Activated CD4-positive, alpha-beta T cell treated with anti-CD3 and anti-CD28 coated beads, Interleukin-2, amount 10 ng/mL, durations not matched to agents 7 days and 5 days (primary cell): ENCODE measurements at places on chromosomes 16 and 17.

GRCh38 chr17:64107500-64108236 is 22.3 kb downstream of the ERN1 start:
- no peak for DNase-seq

DNA sequence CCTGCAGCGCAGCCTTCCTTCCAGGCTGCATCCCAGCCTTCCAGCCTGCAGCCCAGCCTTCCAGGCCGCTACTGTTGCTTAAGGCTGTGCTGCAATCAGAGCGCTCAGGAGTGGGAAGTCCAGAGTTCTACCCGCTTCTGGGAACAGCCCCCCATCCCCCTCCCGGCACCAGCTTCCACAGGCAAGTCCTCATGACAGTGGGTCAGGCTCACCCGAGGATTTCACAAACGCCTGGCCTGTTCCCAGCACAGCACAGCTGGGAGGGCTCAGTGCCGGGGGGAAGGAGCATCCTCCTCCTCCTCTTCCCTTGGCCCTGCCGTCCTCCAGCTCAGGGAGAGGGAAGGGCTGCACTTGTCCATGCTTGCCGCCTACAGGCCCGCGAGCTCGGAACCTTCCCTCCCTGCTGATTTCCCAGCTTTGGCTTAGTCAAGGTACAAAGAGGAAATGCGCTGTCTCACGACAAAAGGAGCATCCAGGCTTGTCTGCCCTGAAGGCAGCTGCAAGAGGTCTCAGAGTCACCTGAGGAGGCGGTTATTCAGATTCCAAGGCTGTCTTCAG is 8.3 kb downstream of the SOCS3 start:
- no peak for DNase-seq

DNA sequence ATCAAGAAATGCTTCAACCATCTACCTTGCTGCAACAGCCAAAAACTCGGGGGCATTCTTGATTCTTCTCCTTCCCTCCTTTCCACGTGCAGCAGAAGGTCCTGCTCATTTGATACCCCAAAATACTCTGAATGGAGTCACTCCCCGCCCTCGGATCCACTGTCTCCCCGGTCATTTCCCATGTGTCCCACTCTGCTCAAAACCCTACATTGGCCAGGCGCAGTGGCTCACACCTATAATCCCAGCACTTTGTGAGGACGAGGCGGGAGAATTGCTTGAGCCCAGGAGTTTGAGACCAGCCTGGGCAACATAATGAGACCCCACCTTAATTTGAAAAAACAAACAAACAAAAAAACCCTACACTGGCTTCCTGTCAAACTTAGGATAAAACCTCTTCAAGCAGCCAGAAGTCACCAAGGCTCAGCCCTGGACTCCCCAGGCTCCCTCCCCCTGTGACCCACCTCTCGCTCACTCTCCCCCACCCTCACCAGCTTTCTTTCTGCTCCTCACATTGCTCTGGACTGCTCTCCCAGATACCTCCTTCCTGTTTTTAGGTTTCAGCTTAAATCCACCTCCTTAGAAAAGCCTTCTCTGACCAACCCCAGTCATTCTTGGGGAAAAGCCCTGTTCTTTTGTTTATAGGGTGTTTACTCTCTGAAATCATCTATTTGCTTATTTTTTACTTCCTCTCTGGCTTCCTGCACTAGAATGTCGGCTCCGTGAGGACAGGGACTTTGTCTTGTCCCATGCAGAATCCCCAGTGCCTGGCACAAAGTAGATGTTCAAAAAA is 2.8 kb downstream of the SLC13A2 start:
- no peak for DNase-seq

DNA sequence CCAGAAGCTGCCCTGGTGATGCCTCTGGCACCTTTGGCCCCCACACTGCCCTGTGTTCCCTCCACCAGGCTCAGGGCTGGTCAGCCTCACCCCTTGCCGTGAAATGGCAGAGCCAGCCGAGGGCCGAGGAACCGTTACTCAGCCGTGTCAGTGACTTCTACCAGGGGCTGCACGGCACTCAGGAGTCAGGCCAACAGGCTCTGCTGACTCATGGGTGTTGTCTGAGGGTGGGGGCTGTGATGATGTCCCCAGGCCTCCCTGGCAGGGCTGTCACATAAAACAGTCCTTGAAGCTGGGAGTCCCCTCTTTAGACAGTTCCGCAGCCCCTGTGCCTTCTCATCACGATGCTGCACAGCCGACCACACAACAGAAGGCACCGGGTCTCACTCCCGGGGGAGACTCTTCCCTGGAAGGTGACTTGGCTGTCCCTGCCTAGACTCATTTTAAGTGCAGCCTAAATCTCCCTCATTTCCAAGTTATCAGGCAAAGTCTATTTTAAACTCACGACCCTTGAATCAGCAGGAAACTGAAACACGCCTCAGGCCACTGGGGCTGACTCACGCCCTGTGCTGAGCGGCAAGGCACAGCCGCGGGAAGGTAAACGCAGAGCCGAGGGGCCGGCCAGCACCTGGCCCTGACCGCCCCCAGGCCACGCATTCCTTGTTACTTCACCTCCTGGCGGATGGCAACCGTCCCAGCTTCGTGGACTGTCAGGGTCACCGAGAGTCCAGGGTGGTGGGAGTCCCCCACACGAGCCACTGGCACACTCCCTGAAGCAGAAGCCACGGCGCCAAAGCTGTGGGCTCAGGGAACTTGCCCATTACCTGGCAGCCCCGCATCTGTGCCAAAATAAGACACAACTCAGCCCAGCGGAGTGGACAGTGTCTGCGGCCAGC is 102.6 kb downstream of the ZNF778 start:
- DNase-seq: no peak

GRCh38 chr17:16938496-16939207 is 33.3 kb downstream of the TNFRSF13B start:
- DNase-seq: no peak

DNA sequence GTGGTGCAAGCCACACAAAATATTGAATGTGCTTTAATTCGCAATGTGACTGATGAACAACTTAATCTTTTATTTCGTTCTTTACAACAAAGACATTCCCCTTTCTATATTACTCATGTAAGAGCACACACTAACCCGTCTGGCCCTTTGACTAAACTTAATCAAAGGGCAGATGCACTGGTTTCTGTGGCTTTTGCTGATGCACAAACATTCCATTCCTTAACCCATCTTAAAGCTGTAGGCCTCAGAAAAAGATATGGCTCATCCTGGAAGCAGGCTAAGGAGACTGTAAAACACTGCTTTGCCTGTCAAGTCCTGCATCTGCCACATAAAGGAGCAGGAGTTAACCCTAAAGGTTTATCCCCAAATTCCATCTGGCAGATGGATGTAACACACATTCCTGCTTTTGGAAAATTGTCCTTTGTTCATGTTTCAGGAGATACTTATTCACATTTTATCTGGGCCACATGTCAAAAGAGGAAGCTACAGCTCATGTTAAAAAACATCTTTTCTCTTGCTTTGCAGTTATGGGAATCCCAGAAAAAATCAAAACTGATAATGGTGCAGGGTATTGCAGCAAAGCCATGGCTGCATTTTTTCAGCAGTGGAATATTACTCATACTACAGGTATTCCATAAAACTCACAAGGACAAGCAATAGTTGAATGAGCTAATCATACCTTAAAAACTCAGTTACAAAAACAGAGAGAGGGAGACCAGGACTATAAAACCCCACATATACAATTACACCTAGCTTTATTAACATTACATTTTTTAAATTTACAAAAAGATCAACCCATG is 137.2 kb downstream of the AHSP start:
- DNase-seq: no peak

GRCh38 chr16:87754535-87754934 is 11.3 kb downstream of the KLHDC4 start:
- no peak for DNase-seq

GRCh38 chr16:76123966-76124365 is 153.2 kb upstream of the CNTNAP4 start:
- no peak for DNase-seq

DNA sequence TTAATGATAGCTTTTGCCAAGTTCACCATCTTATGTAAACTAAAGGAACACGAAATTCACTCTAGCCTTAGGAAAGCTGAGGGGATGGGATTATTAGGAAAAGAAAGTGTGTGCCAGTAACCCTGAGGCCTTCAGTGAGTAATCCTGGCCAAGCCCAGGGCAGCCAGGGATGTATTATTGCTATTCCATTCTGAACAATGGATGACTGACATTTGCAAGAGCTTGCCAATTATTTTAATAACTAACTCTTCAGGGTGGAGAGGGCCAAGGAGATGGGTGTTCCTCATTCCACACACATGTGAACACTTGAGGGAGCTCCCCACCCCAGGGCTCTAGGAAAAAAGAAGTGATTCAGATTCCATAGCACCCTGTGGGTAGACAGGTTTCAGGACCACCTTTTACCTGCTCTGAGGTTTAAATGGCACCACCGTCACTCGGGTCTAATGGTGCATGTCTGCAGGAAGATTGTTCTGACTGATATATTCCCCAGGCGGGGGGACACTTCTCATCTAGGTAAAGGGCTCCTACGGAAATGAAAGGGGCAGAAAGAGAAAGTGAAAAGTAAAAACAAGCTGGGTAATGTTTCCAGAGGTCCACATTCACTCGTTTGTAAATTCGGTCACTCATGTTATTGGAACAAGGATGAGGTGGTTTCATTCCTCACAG is 41.5 kb downstream of the TK2 start:
- DNase-seq: no peak

DNA sequence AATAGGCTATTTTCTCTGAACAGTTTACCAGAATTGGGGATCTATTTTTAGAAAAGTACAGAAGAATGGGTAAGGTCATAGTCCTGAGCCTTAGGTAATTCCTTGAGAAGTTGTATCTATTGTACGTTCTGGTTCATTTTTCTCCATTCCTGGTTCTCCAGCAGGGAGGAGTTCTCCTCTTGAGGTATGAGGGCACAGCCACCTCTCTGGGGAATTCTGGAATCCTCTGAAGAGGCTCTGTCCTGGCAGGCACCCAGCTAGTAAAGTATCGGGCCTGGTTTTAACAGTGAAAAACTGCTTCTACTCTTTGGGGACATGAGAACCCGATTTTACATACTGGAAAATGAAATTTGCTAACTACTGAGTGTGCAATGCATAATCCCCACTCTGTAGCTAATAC is 19.6 kb upstream of the PMFBP1 start:
- no peak for DNase-seq

- no peak for DNase-seq
Observed at GRCh38 chr16:67966549-67967182, 1.8 kb downstream of the SLC12A4 start.

GRCh38 chr16:49528060-49528865 is 154.7 kb downstream of the C16orf78 start:
- DNase-seq: peak; percentile 38

DNA sequence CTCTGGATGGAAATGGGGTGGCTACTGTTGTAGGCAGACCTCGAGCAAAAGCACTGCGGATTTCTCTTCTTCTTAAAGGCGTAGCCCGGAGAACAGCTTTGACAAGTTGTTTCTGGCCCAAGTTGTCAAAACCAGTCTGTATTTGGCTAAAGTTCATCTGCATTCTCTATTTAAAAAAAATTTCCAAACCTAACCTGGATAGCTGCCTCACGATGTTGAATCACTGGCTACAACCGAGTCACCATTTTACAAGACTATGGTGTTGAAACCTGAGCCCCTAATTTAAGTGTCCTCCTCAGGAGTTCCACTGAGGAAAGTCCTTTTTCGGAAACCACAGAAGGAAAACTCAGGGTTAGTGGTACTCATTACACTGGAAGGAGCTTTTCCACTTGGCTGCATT is 1.5 kb downstream of the SLC16A6 start:
- no peak for DNase-seq

DNA sequence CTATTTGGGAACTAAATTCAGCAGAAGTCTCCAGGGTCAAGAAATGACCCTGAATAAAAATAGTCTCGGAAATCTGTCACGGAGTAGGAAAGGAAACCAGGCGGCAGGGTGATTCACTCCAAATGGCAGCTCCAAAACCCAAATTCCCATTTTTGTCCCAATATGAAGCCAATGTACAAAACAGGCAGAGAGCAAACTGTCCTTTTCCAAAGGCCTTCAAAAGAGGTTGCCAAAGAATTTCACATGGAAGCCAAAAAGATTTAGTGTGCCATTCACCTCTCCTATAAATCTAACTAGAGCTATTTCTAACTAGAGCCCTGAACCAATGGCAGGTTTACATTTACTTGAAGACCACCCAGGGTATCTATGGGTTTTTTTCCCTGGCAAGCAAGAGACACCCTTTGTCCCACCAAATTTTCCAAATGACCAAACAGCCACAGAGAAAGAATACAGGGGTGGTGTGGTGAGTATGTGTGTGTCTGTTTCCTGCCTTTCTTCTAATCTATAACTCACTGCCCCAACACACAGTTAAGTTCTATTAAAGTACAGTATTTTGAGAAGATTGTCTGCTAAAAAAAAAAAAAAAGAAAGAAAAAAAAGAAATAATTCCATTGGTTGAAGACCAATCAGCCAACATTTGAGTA is 6.8 kb downstream of the MYO1D start:
- DNase-seq: no peak

DNA sequence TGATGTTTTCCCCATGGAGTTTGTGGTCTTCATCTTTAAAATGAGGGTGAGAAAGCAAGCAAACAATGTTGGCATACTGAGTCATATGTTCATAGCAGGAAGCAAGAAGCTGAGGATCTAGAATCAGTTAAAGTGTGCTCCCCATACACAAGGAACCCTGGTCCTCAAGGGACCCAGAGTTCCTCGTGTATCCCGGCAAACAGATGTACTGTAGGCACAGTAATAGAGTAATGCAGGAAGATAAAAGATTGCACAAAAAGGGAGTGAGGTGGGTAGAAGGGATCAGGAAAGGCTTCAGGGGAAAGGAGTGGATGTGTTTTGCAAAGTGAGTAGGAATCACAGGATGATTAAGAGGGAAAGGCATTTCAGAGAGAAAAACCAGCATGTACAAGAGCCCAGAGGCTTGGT is 412.3 kb upstream of the CDH11 start:
- DNase-seq: no peak

DNA sequence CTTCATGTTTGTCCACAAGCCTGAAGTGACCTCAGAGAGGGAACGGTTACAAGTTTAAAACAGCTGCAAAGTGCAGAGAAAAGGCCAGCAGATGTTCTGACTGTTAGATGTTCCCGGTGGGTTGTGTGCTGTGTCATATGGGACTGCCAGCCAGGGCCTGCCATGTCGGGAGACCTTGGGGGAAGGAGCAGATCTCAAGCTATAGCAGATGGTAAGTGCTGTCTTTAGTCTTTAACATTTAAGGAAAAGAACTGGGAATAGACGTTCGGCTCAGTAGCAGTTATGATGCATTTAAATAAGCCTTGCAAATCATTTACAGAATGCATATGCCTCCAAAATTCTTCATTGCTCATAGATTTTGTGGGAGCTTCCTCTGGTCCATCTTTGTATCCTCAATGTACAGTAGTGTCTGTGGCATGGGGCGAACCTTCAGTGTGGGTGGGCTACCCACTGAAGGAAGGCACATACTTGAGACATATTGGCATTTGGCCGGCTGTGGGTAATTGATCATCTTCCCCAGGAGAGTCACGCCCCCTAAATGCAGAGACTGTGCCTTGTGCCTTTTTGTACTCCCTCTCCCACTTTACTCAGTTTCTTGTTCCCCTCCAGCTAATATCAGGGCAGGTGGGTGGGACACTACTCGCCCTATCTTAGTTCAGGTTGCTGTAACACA is 131.9 kb downstream of the NPIPB5 start:
- DNase-seq: no peak
